NCI-H510A (cell line): ENCODE measurements at places on chromosomes 6 and 20.

GRCh38 chr6:25027221-25027916, 91.6 kb upstream of the RIPOR2 start:
- DNase-seq: no peak

DNA sequence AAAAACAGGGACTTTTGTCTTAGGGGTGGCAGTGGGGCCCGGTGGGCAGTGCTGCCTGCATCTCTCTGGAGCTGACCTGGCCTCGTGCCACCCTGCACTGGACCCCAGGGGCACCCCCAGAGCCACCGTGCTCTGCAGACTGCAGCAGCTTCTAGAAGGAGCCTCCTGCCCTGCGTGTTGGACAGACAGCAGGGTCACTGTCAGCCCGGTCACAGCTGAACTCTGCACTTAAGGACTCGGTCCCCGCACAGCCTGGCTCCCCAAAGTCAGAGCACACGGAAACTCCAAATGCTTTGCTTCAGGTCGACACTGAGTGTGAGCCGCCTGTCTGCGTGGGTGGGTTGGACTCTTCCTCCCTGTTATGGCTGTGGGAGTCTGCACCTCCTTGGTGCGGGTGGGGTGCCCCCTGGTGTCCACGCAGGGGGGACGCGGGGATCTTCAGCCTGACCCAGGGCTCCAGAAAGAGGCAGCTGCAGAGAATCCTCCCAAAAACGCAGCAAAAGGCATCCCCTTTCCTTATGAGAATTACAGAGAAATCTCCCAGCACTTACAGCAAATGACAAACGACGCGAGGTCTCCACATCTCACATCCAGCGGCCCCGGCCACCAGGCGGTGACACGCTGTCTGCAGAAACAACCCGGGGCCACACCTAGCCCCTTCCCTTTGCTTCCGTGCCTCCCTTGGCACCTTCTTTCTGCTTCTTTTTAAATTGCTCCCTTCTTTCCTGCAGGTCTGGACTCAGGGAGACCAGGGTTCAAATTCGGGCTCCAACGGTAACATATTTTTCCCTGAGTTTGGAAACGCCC, 36.3 kb upstream of the DACT2 start:
- DNase-seq: no peak

DNA sequence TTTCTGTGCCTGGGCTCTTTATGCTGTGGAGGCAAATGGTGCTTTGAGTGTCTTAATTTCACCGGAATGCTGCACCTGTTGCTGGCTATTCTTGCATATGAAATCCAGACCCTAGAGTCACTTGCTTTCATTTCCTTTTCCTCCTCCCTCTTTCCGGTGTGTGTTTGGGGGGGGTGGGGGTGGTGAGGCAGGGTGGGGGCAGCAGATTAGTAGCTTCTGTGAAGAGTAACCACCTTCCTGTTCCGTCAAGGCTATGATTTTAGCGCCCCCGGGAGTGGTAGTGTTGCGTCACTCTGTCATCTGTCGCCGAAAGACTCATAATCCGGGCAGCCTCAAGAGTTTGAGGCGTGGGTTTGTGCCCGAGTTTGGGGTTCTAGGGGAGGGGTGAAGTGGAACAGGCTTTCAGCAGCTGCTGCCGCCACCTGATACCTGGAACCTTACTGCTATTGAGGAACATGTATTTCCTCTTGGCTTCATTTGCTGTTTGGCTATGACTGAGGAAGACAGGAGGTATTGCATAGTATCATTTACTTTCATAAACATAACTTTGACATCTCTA, 49.1 kb downstream of the UTRN start:
- DNase-seq: no peak

- no peak for DNase-seq
These were observed 380.3 kb upstream of the AGPAT4 start for GRCh38 chr6:161654209-161654608.

DNA sequence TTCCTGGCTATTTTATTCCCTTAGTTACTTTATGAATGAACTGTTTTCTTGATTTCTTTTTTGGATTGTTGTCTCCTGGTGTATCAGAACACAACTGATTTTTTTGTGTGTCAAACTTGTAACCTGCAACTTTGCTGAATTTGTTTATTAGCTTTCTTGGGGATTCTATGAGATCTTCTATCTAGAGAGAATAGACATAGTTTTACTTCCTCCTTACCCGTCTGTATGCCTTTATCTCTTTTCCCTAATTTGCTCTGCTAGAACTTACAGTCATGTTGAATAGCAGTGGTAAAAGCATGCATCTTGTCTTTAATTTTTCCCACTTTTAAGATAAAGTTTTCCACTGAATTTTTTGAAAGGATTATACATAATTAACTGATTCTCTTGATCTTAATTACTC, 13.2 kb downstream of the RNF146 start:
- DNase-seq: no peak

DNA sequence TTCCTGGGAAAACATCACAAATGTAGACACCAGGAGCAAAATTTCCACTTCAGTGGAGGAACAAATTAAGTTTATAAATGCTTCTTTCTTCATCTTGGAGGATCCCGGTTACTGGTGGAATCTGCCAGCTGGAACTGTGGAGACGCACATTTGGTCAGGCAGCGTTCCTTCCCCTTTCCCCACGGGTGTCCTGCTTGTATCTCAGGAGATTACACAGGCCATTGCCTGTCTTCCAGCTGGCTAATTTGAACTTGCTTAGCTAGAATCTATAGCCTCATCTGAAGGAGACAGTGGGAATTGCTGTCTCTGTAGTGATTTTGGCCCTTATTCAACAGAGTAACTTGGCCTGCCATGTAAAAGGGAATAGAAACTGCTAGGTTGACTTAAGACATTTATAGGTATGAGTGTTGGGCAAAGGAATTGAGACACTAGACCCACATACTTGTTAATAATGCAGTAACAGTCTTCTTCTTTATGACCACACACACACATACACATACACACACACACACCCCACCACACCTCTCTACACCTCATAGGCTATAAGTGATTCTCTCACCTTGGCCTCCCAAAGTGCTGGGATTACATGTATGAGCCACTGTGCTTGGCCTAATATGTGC, 34.4 kb downstream of the TSBP1 start:
- no peak for DNase-seq
